ENCODE measurements at places on chromosomes 1 and 21.
A peak's percentile ranks its signal among the peaks of the same experiment; 100 is the strongest.

- peak; percentile 41 for DNase-seq
These were observed 38.5 kb upstream of the EGLN1 start for GRCh38 chr1:231460614-231461013.

GRCh38 chr1:96882096-96882495 lies 160.5 kb downstream of the PTBP2 start:
- DNase-seq: no peak

GRCh38 chr1:228818928-228819630 lies 83.8 kb downstream of the RHOU start:
- DNase-seq: no peak

GRCh38 chr1:170596701-170597100 lies 64.7 kb downstream of the GORAB start:
- DNase-seq: no peak

DNA sequence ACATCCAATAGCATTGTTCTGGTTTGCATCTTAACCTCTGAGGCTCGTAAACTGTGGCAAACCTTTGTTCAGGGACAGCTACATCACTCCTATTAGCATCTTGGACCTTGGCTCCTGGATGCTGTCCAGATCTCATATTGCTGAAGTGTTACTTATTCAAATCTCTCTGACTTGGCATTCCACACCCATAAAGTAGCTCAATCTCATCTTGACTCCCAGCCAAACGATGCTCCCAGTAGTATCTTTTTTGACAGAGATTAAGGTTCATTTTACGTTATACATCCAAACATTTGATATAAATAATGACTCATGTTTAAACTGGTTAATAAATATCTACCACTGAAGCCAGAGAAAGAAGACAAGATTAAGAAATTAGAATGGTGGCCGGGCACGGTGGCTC lies 4.4 kb upstream of the FLVCR1 start:
- DNase-seq: no peak

DNA sequence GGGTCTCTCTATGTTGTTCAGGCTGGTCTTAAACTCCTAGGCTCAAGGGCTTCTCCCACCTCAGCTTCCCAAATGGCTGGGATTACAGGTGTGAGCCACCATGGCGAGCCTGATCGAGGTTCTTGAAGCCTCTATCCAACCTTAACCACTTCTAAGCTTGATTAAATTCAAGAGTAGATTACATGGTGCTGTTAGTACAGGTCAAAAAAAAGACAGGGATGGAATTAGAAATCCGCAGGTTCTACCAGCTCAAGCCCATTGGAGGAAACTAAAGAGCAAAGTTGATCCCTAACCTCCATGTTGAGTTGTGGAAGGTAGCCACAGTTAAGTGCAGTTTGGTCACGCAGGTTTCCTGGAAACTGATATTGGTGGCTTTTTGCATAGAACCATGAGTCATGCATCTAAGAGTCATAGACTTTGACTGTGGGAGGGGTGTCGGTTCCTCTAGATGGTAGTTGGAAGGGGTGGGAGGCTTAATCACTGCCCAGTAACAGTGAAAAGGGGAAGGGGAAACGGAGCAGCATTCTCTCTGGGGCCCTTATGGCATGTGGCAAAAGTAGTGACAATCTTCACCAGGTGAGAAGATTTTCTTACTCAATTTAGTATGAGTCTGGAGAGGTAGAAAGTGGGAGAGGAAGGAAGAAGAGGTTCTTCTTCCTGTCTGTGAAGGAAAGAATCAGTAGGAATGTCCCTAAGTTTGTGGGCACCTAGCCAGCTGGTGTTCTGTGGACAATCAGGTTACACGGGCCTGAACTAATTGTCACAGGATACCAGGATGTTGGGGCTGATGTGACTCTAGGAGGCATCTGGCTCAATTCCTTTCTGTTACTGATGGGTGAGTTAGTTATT lies 7.0 kb downstream of the CD53 start:
- DNase-seq: peak; percentile 56

DNA sequence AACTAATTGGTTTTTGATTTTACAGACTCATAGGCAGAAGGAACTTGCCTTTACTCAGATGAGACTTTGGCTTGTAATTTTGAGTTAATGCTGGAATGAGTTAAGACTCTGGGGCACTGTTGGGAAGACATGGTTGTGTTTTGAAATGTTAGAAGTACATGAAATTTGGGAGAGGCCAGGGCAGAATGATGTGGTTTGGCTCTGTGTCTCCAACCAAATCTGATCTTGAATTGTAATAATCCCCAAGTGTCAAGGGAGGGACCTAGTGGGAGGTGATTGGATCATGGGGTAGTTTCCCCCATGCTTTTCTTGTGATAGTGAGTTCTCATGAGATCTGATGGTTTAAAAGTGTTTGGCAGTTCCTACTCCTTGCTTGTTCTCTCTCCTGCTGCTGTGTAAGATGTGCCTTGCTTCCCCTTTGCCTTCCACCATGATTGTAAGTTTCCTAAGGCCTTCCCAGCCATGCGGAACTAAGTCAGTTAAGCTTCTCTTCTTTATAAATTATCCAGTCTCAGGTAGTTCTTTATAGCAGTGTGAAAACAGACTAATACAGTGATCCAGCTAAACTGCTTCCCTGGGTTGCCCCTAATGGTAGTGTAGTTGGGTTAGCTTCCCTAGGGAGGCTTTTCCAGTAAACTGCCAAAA lies 10.2 kb downstream of the CPT2 start:
- DNase-seq: no peak

DNA sequence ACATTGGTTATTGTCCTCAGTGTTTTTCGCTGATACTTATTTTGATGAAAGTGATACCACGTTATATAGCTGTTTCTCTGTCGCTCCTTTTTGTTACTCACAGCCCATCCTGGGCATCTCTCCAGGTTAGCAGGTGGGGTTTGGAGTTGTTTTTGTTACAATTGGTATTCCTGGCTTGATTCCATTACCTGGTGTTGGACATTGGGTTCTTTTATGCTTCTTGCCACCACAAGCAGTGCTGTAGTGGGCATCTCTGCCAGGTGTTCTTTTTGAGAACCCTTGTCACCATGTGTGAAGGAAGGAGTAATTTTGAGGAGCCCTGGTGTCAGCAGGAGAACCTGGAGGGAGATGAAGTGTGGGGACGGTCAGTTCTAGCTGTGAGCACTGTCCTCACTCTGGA lies 47.5 kb upstream of the PWP2 start:
- DNase-seq: no peak

DNA sequence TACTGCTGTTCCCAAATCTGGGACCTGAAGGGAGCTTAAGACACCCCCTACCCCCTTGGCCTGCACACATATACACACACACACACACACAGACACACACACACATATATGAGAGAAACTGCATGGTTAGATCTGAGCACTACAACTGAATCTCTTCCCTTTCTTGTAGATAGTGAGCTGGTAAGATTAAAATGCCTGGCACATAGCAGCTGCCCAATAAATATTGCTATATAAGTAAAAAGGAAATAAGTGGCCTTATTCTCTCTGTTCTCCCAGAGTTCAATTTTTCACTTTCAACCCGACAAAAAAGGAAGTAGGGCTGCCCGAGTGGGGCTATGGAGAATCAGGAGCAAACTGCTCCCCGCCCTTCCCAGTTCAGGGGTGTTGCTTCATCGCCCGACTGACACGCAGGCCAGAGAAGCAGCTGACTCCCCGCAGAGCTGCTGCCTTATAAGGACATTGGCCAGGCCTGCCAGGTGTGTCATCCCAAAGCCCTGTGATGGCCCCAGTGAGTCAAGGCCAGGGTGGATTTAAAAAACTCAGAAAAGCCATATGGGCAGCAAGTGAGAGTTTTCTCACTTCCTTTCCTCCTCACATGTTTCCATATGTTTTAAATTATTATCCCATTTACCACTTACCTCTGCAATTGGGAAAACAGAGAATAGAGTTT lies 106.5 kb upstream of the SLC44A3 start:
- DNase-seq: no peak

GRCh38 chr1:244965185-244966030 lies 101.1 kb upstream of the HNRNPU start:
- no peak for DNase-seq

DNA sequence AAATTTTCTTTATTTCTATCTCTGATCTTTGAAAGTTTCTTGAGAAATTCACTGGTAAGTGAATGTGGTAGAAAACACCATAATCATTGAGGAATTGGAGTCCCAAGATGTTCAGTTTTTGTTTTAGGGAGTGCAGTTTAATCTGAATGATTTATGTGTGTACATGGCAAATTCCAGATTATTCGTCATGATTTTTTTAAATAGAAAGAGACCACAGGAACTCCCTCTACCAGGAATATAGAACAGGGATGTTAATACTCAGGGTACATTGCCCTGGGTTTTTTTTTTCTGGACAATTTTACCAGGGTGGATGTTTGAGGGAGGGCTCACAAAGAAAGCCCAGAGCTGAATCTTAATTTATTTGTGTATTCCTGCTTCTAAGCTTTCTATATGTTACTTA lies 109.0 kb downstream of the VPS13D start:
- DNase-seq: no peak

DNA sequence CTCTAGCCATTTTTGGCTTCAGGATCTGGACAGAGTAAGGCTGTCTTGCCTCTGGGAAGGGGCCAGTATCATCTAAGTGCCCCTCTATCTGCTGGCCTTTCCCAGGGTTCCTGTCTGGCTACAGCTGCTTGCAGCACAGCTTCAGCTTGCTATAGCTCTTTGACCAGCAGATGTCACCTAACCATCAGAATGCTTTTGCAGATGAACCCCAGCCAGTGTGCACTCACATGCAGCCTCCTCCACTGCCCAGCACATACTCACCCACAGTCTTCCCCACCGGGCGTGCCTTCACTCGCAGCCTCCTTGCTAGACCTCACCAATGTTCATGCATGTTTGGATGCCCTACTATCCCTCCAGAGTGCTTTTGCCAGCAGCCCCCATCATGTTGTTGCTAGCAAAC lies 769.0 kb downstream of the BRINP3 start:
- no peak for DNase-seq

DNA sequence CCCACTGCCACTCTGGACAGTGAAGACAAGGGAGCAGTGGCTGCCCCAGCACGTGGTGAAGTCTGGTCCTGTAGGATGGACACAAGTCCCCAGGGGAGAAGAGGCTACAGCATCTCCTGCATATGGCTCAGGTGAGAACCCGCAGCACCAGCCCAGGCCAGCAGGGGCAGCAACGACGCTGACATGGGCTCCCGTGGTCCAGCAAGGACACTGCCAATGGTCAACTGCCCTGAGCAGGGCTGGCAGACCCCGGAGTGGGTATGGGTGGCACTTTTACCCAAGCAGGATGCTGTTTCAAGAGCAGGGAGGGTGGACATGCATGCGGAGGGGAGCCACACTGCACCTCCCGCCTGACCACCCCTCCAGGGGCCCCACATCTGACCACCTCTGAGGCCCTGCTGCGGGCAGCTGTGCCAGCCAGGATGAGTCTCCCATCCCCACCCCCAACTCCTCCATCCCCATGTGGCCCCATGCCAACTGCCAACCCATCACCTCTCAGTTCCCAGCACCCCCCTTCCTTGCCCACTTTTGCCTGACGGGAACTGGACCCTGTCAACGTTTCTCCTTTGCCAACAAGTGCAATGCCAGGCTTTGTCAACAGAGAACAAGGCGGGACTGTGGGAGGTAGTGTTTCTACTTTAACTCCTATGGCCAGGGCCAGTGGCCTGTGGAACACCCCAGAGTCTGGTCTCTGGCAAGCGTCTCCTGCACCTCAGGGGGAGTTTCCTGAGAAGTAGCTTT lies 8.6 kb downstream of the MORN1 start:
- DNase-seq: no peak

- DNase-seq: no peak
These were observed 91.6 kb downstream of the GLUL start for GRCh38 chr1:182299728-182300616.

DNA sequence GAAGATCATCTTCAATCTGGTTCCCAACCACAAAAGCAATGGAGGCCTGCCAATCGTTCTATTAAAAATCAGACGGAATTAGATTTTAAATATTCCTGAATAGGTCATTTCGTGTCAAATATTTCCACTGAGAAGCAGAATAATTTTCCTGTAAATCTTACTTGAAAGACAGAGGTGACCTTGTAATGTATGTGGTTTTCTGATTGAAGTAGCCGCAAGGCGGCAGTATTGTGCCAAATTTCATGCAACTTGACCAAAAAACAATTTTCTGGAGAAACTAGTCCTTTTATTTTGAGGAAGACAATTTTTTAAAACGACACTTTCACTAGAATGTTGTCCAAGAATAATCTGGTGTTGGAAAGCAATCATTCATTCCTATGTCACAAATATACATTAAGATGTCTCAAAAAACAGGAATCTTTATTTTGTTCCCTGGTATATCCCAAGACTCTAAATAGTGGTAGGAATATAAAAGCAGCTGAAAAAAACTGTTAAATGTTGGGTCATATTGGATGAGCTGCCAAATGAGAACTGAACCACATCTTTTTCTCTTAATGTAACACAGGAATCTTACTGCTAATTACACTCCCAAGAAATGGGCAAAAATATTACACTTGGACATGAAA lies 33.6 kb downstream of the SPAG17 start:
- no peak for DNase-seq

- DNase-seq: no peak
These were observed 319.4 kb upstream of the ST6GALNAC5 start for GRCh38 chr1:76547916-76548315.

DNA sequence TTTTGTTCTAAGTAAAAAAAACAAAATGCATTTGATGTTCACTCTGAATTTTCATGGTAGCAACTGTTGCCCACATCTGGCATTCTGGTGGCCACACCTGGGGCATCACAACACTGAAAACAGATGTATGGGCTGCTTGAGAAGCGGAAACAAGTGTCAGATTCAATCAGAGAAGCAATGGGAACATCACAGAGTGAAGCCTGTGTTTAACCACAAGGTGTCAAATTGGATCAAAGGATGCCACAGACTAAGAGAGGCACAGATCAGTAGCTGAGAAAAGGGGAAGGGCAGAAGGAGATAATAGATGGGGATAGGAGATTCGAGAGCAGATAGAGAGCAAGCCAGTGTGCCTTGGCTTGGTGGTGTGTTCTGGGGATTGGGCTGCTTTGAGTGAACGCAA lies 49.8 kb upstream of the MTF2 start:
- DNase-seq: no peak

- DNase-seq: no peak
These were observed 122.1 kb upstream of the RGS1 start for GRCh38 chr1:192453360-192453992.

Data from activated CD8-positive, alpha-beta memory T cell treated with anti-CD3 and anti-CD28 coated beads for 4 hours (primary cell).